T-helper 17 cell (primary cell): ENCODE measurements at places on chromosomes 4 and X.

DNA sequence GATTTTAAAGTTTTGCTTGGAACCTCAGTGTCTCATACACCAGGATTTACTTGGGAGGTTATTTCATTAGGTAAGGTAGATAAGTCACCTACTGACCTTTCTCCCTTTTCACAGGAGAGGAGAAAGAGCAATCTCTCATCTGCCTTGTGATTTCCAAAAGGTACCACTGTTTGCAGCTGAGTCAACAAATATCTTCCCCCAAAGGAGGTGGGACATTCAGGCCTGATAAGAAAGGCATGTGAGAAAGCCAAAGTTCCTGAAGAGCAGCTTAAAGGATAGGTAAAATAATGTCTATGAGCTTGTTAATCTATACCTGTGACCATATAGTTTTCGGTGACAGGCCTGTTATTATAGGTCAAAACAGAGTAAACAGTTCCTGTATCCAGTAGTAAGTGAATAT is 45.0 kb downstream of the FAM47B start:
- no peak for DNase-seq

DNA sequence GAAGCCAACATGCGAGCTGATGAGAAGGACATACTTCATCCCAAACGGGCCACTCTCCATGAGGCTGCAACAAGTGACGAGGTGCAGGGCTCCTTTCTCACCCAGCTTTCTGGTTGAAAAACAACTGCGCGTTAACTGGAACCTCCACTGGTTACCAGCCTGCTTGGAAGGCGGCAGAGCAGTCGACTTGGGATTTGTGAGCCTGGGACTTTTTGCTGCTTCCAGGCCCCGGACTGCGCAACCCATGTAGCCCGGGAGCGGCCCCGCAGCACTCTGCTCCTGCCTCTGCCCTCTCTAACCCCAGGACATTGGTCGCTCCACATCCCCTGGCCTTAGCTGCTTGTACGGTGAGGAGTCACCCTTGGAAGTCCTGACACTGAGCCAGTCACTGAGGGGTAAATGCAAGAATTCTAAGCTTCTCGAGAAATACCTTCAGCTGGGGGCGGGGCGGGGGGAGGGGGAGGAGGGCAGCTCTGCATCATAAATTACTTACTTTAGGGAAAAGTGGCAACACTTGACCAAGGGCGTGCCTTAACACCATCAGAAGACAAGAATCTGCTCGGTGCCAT is 72.7 kb downstream of the MTMR1 start:
- no peak for DNase-seq

DNA sequence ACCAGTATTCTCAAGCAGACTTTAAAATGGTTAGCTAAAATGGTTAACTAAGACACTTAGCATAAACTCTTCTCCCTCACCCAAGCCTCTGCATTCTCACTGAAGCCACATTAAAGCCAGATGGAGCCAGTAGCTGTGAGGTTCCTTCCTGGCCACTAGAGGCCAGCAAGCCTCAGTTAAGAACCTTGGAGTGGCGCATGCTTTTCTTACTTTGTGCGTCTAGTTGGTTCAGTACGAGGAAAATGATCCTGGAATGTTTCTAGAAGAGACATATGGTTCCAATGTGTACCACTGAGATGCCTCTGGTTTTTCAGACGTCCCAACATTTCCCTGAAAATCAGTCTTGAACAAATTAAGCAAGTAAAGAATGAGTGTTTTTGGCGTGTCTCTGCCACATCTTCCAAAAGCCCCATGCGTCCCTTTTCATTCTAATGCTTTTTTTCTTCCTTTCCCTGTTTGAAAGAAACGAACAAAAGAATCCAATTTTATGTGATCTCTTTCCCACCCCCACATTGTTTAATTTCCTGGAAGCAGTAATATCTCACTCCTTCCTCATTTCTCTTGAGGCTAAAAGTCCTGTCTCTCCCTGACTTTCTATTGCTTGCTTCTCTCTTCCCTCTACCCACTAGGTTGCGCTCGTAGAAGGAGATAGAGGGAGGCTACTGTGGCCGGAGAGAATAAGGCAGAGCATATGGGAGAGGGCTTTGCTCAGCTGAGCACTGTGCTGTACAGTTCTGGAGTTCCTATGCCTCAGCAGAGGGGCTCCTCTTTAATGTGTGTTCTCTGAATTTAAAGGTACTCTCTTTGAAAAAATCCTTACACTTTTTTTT is 82.9 kb upstream of the TAB3 start:
- no peak for DNase-seq

DNA sequence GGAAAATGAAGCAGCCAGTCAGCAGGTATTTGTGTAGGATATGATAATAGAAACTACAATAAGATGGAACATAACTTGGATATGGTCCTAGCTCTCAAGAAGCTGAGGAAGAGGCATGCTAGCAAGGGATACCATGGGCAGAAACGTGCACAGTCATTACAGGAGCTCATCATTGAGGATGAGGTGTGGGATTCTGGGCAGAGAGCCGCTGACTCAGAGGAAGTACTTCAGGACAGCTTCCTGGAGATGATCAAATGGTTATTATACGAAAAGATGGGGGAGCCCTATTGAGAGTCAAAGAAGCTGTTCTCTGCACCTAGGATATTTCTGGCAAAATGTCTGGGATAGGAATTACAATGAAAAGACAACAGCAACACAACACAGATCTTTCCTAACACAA is 116.0 kb upstream of the PDE5A start:
- DNase-seq: no peak

- no peak for DNase-seq
These were observed 4.1 kb upstream of the ARX start for GRCh38 chrX:25019707-25020390.

GRCh38 chrX:24839331-24839730 is 145.6 kb downstream of the POLA1 start:
- DNase-seq: no peak

GRCh38 chr4:53476232-53477037 is 99.0 kb downstream of the FIP1L1 start:
- DNase-seq: no peak

GRCh38 chrX:19177721-19178120 is 55.5 kb upstream of the ADGRG2 start:
- no peak for DNase-seq

DNA sequence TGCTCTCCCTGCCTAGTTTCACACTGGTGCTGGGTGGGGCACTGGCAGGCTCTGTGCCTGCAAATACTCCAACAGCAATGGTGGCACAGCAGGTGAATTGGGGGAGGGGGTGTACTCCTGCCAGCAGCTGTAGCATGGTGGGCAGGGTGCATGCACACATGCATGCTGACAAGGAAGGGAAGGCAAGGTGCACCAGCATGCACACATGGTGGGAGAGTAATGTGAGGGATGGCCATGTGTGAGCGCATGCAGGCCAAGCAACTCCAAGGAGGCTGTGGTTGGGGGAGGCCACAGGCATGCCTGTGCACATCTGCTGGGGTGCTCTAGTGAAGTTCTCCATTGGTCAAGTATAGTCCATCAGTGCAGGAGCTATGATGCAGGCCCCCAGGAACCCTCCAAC is 54.5 kb upstream of the INPP4B start:
- no peak for DNase-seq

- no peak for DNase-seq
These were observed 110.7 kb upstream of the GALNT7 start for GRCh38 chr4:173057901-173058300.

- DNase-seq: no peak
These were observed 6.2 kb upstream of the MAN2B2 start for GRCh38 chr4:6568689-6569332.

GRCh38 chrX:47607091-47607490 is 12.6 kb downstream of the SYN1 start:
- no peak for DNase-seq

- DNase-seq: no peak
These were observed 14.7 kb downstream of the DCK start for GRCh38 chr4:71008196-71008595.

DNA sequence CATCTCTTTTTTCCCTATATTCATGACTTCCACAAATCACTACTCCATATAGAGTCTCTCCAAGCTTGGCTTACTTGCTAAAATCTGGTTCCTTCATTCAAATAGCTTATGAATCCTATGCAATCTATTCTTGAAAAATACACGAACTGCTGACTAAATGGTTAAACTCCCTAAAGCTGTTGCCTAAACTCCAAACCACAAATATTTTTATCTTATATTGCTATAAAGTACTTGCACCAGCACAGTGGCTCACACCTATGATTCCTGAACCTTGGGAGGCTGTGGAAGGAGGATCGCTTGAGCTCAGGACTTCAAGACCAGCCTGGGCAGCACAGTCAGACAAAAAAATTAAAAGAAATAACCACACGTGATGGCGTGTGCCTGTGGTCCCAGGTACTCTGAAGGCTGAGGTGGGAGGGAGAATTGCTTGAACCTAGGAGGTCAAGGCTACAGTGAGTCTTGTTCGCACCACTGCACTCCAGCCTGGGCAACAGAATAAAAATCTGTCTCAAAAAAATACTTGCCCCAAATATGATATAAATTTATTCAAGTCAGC is 2.2 kb downstream of the FBXO8 start:
- no peak for DNase-seq

- DNase-seq: no peak
These were observed 141.6 kb upstream of the AADAT start for GRCh38 chr4:170231377-170231776.

DNA sequence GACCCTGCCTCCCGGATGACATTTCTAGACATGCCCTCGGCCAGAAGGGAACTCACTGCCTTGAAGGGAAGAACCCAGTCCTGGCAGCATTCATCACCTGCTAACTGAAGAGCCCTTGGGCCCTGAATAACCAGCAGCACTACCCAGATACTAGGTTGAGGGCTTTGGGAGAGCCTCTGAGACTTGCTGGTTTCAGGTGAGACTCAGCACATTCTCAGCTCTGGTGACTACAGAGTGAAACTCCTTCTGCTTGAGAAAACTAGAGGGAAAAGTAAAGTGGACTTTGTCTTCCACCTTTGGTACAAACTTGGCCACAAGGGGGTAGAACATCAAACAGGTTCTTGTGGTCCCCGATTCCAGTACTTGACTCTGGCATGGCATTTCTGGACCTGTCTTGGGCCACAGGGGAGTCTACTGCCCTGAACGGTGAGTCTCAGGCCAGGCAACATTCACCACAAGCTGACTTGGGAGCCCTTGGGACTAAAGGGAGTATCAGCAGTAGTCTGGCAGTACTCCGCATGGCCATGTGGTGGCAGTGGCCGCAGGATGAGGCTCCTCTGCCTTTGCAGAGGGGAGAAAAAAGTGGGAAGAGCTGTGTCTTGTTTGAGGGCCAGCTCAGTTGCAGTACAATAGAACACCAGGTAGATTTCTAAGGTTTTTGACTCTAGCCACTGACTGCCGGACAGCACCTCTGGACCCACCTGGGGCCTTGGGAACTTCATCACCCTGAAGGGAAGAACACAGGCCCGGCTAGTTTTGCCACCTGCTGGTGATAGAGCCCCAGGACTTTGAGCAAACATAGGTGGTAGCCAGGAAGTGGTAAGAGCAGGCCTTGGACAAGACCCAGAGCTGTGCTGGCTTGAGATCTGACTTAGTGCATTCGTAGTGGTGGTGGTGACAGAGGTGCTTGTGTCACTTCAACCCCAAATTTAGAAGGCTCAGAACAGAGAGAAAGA is 414.8 kb downstream of the OPHN1 start:
- no peak for DNase-seq

GRCh38 chrX:148555101-148555500 is 54.7 kb downstream of the AFF2 start:
- no peak for DNase-seq

DNA sequence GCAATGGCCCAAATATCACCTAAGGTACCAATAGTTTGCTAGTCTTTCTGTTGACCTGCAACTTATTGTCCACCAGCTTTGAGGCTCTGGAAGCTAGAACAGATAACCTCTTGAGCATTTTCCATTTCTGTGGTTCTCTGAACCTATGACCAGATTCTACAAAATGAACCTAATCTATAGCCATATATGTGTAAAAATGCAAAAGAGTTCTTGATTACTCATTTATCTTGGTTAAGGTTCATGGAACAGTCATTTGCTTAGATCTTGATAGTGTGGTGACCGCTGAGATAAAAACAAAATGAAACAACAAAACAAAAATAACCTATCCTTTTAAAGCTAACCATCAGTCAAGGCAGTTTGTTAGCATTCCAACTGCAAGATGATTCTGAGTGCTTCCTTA is 9.3 kb upstream of the GATB start:
- no peak for DNase-seq

DNA sequence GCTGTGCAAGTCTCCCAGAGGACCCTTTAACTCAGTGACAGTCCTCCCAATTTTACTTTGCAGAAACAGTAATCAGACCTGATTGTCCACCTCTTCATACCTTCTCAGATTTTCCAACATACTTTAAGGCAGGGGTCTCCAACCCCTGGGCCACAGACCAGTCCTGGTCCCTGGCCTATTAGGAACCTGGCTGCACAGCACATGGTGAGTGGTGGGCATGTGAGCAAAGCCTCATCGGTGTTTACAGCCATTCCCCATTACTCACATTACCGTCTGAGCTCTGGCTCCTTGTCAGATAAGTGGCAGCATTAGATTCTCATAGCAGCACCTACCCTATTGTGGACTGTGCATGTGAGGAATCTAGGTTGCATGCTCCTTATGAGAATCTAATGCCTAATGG is 74.3 kb downstream of the TECRL start:
- DNase-seq: no peak

- no peak for DNase-seq
These were observed 762.4 kb downstream of the DMD start for GRCh38 chrX:32448945-32449344.

DNA sequence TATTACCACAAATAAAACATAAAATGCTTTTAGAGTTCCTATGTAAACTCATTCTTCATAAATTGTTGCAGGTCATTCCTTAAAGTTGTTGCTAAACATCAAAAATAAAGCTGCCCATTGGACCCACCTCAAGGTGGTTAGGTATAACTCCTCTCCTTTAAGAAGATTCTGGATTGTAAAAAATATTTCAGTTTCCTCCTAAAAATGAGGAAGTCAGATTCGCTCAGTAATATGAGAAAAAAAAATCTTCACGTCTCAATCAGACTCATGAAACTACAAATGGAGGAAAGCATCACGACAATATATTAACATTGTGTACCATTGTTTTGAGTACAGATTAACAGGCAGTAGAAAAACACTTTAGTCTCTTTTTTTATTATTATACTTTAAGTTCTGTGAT is 105.9 kb downstream of the DDX60 start:
- no peak for DNase-seq

DNA sequence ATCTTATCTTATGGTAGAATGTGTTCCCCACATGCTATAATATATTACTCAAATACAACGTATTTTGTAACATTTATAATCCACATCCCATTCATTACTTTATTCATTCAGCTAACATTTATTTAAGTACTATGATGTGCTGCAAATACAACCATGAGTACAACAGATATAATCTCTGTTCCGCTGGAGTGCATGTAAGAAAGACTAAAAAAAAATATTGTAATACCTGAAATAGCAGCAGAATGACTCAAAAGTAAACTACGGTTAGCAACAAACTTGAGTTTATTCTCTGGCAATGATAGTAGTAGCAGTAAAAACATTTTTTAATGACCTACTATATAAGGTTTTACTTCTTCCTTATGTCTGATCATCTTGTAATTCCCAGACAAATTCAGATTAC is 1776.3 kb downstream of the STIM2 start:
- no peak for DNase-seq
